CD4-positive, alpha-beta T cell treated with Interferon gamma for 1 hour (primary cell): ENCODE measurements at places on chromosomes 5 and 9.

DNA sequence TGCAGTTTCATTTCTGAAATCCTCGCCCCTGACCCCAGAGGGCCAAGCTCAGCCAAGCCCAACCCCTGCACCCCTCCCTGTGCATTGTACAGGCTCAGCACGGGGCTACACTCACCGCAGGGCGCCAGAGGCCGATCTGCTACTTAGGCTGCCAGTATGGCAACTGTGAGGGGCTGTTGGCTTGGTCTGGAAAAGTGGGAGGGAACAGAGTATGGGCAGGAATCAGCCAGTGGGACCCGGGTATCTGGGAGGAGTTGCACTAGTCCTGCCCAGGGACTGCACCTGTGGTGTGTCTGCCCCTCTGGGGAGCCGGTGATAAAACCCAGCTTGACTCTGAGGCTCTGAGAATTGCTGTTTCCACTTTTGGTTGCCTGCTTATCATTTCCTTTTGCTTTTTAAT is 167.4 kb upstream of the KIF2A start:
- DNase-seq: no peak

- no peak for DNase-seq
These were observed 221.3 kb downstream of the PIK3R1 start for GRCh38 chr5:68436686-68437520.

DNA sequence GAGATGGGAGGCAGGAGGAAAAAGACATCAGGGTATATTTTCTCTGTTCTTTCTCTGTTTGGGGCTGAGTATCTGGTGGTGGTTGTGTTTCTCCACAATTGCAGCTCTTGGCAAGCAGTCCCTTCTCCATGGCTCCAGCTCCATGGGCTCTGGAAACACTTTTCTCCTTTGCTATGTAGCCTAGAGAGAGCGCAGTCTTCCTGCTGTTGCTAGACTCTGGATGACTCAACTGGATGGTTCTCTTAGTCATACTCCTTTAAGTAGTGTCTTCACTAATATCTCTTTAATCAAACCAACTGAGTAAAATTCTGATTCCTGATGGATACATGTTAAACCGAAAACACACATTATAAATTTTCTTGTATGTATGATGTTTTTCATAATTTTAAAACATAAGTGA is 3.3 kb upstream of the PLGRKT start:
- DNase-seq: no peak

GRCh38 chr9:137055385-137056364 is 1.8 kb upstream of the ENTPD2 start:
- no peak for DNase-seq

GRCh38 chr5:79269733-79270166 is 33.8 kb downstream of the JMY start:
- DNase-seq: no peak

DNA sequence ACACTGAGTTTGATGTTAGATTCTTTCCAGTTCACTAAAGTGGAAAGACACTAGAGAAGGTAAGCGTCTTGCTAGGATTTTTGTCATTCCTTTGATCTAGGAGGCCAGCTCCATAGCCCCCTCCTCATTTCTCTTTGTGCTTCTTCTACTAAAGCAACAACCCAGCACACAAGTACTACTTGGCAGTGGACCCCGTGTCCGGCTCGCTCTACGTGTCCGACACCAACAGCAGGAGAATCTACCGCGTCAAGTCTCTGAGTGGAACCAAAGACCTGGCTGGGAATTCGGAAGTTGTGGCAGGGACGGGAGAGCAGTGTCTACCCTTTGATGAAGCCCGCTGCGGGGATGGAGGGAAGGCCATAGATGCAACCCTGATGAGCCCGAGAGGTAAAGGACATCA is 76.6 kb upstream of the WWC1 start:
- no peak for DNase-seq
